Stimulated activated CD4-positive, alpha-beta T cell treated with anti-CD3 and anti-CD28 coated beads, TNF-alpha, amount 100 ng/mL, for 24 hours (primary cell): ENCODE measurements at places on chromosomes 1 and 21.

GRCh38 chr1:223725578-223725977 is 13.2 kb downstream of the CAPN2 start:
- DNase-seq, result no peak

DNA sequence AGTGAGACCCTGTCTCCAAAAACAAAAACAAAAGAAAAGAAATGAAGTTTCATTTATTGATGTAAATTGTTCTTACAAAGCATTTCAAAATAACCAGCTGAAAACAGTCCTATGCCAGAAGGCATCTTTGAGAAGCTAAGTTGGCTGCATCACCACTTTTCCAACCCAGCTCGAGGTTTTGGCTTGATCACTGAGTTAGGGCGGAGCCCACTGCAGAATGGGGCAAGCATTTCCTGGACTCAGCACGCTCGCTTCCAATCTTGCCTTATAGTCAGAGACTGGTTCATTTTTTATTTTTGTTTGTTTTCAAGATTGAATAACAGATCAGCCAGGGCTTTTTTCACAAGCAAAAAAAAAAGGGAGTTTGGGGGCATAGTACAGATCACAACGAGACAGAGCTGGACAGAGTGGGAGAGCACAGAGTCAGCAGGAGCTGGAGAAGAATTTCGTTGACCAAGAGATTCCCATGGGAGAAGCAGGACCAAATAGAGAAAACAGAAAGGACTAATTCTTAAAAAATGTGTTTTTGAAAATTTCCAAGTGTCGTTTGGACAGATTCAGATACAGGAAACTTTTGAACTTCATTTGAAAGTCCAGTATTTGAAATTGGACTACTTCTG is 23.5 kb upstream of the COL6A1 start:
- no peak for DNase-seq

- DNase-seq, result no peak
Observed at GRCh38 chr1:174031099-174031498, 8.9 kb upstream of the RC3H1 start.

DNA sequence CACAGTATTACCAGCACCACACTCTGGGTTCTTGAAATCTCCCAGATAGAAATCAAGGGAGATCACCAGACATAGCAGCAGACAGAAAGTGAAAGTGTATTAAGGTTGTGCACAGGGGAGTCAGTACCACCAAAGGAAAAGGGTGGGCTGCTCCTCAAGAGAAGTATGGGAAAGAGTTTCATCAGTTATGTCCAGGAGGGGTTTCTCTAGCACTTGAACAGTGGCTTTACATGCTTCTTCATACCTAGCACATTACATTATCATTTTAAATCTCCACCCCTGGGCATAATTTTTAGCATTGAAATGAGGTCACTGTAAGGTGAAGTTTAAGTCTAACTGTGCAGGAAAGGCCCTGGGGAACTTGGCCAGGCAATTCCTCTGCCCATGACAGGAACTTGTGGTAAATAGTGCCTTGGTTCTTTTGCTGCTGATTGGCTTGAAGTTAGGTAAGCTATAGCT is 601.0 kb downstream of the NUF2 start:
- DNase-seq, result no peak

- DNase-seq, result no peak
Observed at GRCh38 chr21:35366394-35367080, 317.4 kb upstream of the RUNX1 start.

GRCh38 chr1:67616394-67616985 is 68.5 kb upstream of the GADD45A start:
- no peak for DNase-seq

GRCh38 chr1:84152649-84153056 is 8.6 kb downstream of the PRKACB start:
- no peak for DNase-seq
